ENCODE measurements at places on chromosomes 4 and X.

DNA sequence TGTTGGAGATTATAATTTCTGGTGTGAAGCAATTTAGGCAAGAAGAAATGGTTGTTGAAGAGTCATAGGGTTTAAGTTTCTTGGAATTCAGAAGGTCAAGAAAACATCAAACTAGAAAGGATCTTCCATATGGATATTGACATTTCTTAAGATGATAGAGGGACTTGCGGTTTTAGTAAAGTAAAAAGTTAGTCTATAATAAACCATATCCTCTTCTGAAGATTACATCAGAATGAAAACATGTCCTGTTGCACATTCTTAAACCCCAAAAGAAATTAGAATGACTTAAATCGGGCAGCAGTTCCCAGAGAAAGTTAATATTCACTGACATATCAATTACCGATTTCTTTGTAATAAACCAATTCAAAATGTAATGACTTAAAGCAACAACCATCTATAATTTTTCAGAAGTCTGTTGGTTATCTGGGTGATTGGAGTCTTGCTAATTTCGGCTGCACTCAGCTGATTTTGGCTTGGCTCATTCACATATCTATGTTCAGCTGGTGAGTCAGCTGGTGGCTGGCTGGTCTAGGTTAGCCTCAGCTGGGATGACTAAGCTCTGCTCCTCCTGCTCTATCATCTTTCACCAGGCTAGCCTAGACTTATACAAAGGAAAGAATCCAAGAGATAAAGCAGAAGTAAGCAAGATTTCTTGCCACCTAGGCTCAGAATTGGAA lies 24.4 kb upstream of the DYNLT3 start:
- no peak for DNase-seq

- DNase-seq: no peak
Observed at GRCh38 chrX:116357329-116357728, 79.1 kb upstream of the SLC6A14 start.

DNA sequence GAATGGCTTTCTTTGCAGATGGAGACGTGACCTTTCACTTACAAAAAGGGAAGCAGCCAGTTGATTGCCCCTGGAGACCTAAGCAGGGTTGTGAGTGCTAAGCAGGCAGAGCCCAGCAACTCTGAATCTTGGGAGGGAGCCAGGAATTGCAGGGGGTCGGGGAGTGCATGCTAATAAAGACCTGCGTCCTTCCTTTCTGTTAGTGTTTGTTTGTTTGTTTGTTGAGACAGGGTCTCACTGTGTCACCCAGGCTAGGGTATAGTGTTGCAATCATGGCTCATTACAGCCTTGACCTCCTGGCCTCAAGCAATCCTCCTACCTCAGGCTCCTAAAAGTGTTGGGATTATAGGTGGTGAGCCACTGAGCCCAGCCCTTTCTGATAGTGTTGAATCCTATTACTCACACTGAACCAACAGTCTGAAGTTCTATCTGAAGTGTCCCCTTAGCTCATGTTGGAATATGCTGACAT lies 137.4 kb downstream of the CEP135 start:
- DNase-seq: no peak

GRCh38 chrX:2654436-2655340 lies 36.4 kb upstream of the CD99 start:
- no peak for DNase-seq

- DNase-seq: no peak
Observed at GRCh38 chrX:93977641-93978040, 303.6 kb downstream of the FAM133A start.

GRCh38 chr4:120870279-120870673 lies 52.2 kb downstream of the PRDM5 start:
- no peak for DNase-seq

DNA sequence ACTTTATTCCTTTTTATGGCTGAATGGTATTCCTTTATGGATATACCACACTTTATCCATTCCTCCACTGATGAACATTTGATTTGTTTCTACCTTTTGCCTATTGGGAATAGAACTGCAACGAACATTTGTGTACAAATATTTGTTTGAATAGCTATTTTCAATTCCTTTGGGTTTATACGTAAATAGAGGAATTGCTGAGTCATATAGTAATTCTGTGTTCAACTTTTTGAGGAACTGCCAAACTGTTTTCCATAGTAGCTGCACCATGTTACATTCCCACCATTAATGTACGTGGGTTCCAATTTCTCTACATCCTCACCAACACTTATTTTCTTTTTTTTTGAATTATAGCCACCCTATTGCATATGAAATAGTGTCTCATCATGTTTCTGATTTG lies 156.5 kb upstream of the ATP6AP2 start:
- no peak for DNase-seq

- no peak for DNase-seq
Observed at GRCh38 chr4:32658019-32658418, 1937.8 kb downstream of the PCDH7 start.

- no peak for DNase-seq
Observed at GRCh38 chrX:103488332-103488731, 31.0 kb downstream of the RAB40A start.

GRCh38 chrX:48784726-48785125 lies 1.7 kb upstream of the GATA1 start:
- no peak for DNase-seq

- peak; percentile 50 for DNase-seq
Observed at GRCh38 chr4:16205298-16206164, 20.7 kb downstream of the TAPT1 start.

DNA sequence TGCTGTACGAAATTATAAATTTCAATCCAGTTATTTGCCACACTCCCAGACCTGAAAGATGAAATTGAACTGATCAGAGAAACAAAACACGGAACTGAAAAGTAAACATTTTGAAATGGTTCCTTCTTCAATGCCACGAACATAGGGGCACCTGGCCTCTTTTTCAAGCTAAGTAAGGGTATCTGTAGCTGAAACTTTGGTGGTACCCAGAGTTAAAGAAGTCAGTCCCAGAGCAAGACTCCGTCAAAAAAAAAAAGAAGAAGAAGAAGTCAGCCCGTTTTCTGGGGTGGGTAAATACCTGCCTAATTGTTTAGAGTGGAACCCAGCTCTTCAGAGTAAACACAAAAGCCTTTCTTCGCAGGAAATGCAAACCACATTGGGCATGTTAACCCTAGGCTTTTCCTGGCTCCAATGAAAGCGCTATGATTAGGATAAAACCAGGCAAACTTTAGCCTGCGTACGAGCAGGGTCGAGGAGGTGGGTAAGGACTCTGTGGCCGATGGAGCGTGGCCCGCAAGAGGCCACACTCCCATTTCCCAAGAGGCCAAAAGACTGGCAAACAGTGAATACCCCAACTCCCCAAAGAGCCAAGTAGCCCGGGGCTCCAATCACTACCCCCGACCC lies 1.3 kb downstream of the ANTXR2 start:
- no peak for DNase-seq

- DNase-seq: no peak
Observed at GRCh38 chr4:155899891-155900290, 3.6 kb upstream of the TDO2 start.

- DNase-seq: no peak
Observed at GRCh38 chr4:114464726-114465272, 133.8 kb upstream of the UGT8 start.

DNA sequence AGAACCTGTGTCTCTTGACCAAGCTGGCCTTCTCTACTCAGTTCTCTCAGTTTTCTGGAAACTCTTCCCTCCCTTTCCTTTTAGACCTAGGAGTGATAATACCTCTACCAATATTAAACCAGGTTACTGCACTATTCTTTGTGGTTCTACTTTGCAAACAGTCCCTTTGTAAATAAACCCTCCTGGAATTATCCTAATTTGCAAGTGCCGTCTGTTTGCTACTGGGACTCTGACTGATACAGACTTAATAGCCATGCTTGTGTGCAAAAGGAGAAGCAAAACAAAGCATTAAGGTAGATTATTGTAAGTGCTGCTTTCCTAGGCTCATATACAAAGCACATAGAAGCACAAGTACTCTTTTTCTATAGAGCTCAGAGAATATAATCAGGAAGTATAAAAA lies 507.0 kb downstream of the INPP4B start:
- DNase-seq: no peak

- DNase-seq: no peak
Observed at GRCh38 chr4:168648929-168649328, 152.1 kb downstream of the PALLD start.

DNA sequence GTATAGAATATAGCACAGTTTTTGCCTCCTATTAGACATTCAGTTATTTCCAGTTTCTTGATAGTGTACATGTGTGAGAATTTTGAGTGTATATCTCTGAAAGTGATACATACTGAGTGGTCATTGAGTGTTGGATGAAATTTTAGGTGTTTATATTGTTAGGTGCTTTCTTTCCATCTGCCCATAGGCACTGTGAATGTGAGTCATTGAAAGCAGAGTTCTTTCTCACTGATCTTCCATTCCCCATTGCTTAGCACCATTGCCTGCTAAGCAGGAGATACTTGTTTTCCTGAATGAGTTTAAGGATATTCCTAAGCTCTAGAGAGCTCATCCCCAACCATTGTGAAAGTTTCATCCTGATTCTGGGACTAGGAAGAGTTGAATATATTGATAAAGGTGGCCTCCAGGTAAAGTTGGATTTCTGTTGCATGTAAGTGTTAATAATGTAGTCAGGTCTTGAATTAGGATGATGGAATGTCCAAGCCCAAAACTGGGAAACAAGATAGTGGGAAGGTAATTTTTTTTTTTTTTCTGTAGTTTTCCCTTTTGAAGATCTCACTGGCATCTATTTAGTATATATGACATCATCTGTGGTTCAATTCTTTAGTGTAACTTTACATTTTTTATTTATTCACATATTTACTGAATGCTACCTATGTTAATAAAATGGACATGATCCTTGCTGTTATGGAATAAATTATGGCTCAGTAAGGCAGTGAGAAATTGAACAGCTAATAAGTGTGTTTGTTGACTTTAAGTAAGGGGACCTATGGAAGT lies 22.1 kb downstream of the UBE2K start:
- no peak for DNase-seq

DNA sequence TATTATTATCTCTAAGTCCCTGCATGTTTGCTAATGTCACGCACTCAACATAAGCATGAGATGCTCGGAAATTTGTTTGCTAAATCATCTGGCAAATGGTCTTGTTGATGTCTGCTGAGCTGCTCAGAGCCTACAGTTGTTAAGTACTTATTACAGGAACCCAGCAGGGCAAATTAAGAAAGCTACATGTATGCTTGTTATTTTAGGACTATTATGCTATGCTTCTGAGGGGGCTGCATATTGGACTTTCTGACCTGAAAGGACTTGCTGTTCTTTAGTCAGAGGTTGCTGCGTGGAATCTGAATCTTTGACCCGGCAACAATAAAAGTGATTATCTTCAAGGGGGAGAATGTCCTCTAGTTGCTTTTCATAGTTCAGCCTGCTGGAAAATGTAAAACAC lies 36.3 kb upstream of the TENM3 start:
- no peak for DNase-seq

GRCh38 chr4:48012824-48013223 lies 3.7 kb downstream of the CNGA1 start:
- DNase-seq: no peak

DNA sequence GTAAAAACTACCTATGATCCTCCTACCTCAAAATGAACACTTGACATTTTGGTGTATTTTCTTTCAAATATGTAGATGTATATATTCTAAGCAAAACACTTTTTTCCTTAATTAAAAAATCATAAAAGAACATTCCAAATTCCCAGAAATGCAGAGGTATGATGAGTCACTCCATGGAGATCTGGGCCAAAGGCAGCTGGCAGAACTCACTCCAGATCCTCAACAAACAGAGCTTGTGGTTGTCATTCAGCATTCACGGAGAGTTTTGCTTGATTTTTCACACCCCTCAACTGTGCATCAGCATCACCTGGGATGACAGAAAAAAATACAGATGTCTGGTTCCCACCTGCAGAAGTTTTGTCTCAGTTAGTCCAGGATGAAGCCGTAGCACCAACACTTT lies 144.6 kb downstream of the KIT start:
- no peak for DNase-seq

DNA sequence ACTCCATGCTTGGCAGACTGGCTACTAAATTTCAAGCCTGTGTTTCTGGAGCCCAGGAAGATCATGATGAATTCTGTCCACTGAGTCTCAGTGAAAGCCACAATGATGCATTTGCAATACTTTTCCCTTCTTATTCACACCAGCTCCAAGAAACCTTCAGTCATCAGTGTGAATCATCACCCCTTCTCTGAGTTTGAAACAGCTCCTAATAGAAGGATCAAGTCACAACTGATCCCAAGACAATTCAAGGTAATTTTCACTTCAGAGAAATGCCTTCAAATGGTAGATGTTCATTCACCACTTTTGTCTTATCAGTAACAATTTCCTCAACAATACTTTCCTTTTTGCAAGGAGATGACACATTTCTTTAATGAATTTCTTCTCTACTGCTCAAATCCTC lies 257.4 kb downstream of the NLGN4X start:
- DNase-seq: no peak

DNA sequence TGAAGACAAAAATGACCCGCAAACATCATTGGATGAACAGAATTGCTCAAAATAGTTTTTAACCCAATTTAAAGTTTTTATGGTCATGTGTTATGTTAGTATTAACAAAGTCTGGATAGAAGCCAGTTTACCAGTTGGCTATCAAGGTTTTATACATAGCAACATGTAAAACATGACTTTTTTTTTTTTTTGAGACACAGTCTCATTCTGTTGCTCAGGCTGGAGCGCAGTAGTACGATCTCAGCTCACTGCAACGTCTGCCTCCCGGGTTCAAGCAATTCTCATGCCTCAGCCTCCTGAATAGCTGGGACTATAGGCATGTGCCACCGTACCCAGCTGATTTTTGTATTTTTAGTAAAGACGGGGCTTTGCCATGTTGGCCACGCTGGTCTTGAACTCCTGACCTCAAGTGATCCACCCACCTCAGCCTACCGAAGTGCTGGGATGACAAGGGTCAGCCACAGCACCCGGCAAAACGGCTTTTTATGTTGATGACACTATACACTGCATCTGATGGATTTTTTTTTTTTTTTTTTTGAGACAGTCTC lies 3.4 kb downstream of the SAT1 start:
- DNase-seq: peak; percentile 70

- DNase-seq: no peak
Observed at GRCh38 chrX:3440981-3441380, 94.5 kb upstream of the MXRA5 start.

- no peak for DNase-seq
Observed at GRCh38 chrX:66892004-66892403, 253.1 kb upstream of the EDA2R start.

DNA sequence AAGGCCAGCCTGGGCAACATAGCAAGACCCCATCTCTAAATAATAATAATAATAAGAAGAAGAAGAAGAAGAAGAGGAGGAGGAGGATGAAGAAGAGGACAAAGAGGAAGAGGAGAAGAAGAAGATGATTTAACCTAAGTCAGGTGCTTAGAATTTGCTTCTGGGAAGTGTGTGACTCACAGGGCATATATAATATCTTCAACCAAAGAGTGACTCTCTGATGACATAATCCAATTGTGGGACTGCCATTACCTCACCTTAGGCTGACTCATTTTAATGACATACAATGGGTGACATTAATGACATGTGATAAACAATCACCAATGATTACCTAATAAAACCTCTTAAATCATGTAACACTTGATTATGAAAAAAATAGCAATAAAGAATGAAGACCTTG lies 32.7 kb upstream of the MBTPS2 start:
- no peak for DNase-seq

All from CD4-positive, alpha-beta T cell treated with Interferon alpha-2 for 1 hour (primary cell).